ENCODE measurements at places on chromosomes 3 and 15.
A peak's percentile ranks its signal among the peaks of the same experiment; 100 is the strongest.

- DNase-seq: no peak
These were observed 702.9 kb upstream of the NAALADL2 start for GRCh38 chr3:174156200-174156599.

GRCh38 chr3:174336784-174337183 lies 522.4 kb upstream of the NAALADL2 start:
- no peak for DNase-seq

DNA sequence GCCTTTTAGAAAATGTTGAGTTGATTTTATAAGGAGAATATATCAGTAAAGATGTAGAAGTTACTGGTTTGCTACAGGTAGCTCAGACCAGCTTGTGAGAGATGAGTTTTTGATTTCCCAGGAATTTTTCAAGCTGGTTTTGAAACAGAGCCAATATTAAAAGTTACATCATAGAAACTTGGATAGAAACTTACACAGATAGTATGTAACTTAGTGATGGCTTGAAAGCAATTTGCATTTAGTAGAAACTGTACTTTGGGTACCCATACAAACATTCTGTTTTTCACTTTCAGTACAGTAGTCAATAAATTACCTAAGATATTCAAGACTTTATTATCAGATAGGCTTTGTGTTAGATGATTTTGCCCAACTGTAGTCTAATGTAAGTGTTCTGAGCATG lies 93.4 kb downstream of the RBMS3 start:
- DNase-seq: no peak

DNA sequence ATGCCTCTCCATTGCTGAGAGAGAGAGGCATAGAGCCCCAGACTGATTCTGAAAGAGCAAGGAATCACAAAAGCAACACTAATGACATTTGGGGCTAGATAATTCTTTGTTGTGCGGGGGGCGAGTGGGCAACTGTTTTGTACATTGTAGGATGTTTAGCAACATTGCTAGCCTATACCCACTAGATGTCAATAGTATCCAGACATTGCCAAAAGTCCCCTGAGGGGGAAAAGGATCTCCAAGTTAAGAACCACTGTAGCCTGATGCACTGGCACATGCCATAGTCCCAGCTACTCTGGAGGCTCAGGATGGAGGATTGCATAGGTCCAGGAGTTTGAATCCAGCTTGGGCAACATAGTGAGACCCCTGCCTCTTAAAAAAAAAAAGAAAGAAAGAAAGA lies 22.8 kb upstream of the GOLM2 start:
- DNase-seq: no peak

DNA sequence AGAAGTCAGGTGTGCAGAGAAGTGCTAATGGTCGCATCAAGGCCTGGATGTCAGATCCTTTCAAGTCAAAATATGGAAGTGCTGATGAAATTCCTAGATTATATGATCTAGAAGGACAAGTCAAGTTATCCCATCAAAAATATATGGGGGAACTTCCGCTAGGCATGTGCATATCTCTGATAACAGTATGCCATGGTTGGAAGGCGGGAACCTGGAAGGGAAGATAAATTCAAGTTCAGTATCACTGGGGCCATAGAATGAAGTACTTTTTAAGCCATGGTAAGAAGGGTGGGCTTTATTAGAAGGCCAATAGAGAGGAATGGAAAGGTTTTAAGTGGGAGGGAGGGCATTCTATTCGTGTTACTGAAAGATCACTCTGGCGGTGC lies 38.3 kb downstream of the MITF start:
- DNase-seq: no peak

DNA sequence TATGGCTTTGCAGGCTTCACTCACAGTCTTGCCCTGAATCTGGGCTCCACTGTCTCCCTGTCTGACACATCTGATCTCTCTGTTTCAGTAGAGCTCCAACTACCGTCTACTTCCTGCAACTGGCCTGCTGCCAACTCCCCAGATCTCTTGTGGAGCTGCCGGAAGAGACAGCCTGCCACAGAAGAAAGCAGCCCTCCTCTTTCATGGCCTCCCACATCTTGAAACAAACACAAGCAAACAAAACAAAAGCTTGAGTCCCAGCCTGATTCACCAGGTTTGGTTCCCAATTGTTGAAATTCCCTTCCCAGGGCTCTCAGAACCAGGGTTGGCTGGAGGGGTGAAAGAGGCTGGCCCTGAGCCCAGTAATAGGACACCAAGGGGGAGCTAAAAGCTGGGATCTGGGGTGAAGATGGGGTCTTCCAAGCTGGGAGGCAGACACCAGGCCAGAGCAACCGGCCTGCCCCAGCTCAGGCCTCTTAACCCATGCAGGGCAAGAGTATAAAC lies 55.3 kb upstream of the CA12 start:
- DNase-seq: no peak

DNA sequence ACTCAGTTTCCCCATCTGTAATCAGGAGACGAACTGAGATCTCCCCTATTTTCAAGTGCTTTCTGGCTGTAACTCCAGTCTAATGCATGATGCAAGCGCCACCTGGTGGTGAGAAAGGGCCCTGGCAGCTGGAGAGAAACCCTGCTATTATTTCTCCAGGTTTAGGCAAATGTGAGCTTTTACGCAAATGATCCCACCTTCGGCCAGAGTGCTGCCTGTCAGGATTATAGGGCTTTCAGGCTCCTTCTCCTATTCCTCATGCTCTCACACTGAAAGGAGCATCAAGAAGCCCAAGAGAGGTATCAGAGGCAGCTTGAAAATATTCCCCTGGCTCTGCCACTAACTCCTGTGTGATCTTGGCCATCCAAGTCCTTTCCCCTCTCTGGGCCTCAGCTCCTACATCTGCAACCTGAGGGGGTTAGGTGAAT lies 93.9 kb upstream of the RASGRF1 start:
- DNase-seq: peak; percentile 6

DNA sequence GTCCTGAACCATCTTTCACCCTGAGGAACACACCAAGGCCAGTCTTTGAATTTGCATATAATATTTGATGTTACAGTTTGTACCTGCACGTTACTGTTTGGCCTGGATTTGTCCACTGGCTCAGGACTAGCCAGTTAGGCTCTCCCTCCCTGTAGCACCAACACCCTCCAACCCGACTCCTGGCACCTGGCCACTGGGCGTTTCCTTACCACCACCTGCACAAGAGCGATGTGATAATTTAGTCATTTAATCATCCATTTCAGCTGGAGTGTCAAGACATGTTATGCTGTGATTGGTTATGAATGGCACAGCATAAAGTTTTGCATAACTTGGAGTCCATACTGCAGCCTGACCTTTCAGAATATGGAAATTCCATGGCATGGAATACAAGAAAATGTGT lies 242.4 kb downstream of the KCNMB2 start:
- no peak for DNase-seq

GRCh38 chr3:112514527-112515128 lies 15.4 kb upstream of the BTLA start:
- no peak for DNase-seq

GRCh38 chr15:101608201-101608600 lies 44.0 kb downstream of the TM2D3 start:
- DNase-seq: no peak

GRCh38 chr15:63492541-63493077 lies 11.8 kb upstream of the USP3 start:
- no peak for DNase-seq
